Gastrocnemius medialis (tissue), 4 donors: ENCODE measurements at places on chromosomes 11 and 22.

GRCh38 chr22:33835265-33835664, 85.0 kb downstream of the LARGE1 start:
- no peak for DNase-seq
- peak overlapping the region; percentile 48 for H3K27ac ChIP-seq
- H3K4me1 ChIP-seq, result peaks cover 48% of the 10 kb centered on the region
- no peaks in the 10 kb centered on the region for H3K36me3 ChIP-seq
- no peaks in the 10 kb centered on the region for H3K27me3 ChIP-seq

DNA sequence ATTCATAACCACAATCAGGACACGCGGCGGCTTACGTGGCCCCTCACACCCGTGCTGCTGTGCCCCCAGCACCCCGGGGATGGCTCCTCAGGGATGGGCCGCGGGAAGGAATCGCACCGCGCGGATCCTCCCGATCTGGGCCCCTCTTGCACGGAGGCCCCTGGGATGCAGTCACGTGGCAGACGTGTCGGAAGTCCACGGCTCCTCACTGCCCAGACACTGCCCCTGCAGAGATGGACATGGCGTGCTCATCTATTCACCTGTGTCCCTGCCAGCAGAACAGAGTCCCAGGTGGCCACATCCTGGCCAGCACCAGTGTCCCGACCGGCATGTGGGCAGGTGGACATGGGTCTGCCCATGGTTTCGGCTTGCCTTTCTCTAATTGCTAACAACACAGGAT, 12.8 kb downstream of the MOB2 start:
- no peaks in the 10 kb centered on the region for H3K4me1 ChIP-seq
- H3K27me3 ChIP-seq, result no peaks in the 10 kb centered on the region
- no peak overlapping the region for H3K4me3 ChIP-seq
- H3K36me3 ChIP-seq, result no peaks in the 10 kb centered on the region
- no peak for DNase-seq

DNA sequence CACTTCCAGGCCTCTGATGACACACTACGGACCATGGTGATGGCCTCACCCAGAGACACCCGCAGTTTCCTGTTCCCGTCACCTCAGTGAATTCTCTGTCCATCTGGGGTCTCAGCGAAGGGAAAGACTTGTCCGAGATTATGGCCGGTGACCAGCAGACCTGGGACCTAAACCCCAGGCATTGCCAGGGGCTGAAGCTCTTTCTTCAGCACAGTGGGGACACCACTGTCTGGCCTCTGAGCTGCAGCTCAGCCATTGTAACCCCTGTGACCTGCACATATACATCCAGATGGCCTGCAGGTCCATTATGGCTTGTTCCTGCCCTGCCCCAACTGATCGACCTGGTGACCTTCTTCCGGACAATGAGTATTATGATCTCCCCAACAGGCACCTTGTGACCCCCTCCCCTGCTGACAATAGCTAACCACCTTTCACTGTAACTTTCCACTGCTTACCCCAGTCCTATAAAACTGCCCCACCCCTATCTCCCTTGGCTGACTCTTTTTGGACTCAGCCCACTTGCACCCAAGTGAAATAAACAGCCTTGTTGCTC, 22.3 kb downstream of the CBX7 start:
- H3K36me3 ChIP-seq, result peaks cover 27% of the 10 kb centered on the region
- no peak overlapping the region for H3K4me3 ChIP-seq
- no peak overlapping the region for H3K27ac ChIP-seq
- no peaks in the 10 kb centered on the region for H3K27me3 ChIP-seq

DNA sequence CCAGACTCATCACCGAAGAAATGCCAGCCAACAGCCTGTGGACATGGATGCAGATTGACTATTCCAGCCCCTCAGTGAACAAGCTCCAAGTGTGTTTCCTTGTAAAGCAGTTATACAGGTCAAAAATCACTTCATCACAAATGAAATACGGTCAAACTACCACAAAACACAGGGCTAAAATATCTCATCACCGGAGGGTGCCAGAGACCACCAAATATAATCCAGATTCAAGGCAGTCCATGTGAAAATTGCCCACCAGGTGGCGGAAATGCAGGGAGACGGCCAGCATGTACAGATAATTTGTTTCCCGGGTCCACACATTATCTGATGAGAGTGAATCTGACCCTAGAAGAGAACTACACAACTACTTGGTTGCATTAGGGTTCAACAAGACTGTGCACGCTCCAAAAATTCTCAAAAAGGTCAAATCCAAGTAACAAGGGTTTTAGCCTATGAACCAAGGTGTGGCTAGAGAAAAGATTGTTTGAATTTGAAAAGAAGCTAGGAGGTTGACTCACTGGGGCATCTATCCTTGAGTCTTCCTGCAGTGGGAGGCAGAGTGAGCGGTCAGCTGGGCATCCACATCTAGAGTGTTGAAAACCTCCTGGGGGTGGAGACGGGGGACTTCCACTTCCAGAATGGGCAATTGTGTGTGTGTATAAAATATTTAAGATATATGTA, 71.7 kb downstream of the IGLL5 start:
- H3K4me3 ChIP-seq, result no peak overlapping the region
- no peaks in the 10 kb centered on the region for H3K4me1 ChIP-seq
- H3K27ac ChIP-seq, result peak overlapping the region; percentile 50
- peaks cover 5% of the 10 kb centered on the region for H3K27me3 ChIP-seq
- no peaks in the 10 kb centered on the region for H3K36me3 ChIP-seq
- no peak for DNase-seq

DNA sequence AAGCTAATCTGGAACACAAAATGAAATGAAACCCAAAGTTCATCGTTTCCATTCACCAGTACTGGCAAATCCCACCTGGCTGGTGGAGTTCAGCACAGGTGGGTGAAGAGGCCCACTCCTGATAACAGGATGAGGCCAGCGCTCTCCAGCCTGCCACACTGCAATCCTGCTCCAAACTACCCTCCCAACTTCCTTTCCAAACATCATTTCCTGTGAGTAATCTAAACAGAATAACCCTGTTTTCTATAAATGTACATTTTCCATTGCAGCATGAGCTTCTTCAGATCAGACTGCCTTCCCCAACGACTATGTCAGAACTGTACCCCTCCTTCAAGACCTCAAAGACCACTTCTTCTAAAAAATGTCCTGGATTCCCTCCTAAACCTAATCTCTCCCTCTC, 15.9 kb upstream of the NFRKB start:
- DNase-seq, result no peak
- no peaks in the 10 kb centered on the region for H3K4me1 ChIP-seq
- no peak overlapping the region for H3K27ac ChIP-seq
- H3K27me3 ChIP-seq, result no peaks in the 10 kb centered on the region

- H3K27ac ChIP-seq, result no peak overlapping the region
- H3K36me3 ChIP-seq, result peaks cover 11% of the 10 kb centered on the region
- H3K4me1 ChIP-seq, result no peaks in the 10 kb centered on the region
- no peak overlapping the region for H3K4me3 ChIP-seq
Measured at GRCh38 chr11:118521892-118522311, 5.4 kb upstream of the TTC36 start.

- no peaks in the 10 kb centered on the region for H3K36me3 ChIP-seq
- H3K4me3 ChIP-seq, result no peak overlapping the region
- H3K27me3 ChIP-seq, result no peaks in the 10 kb centered on the region
- H3K4me1 ChIP-seq, result no peaks in the 10 kb centered on the region
Measured at GRCh38 chr11:131157678-131158077, 212.7 kb upstream of the NTM start.

DNA sequence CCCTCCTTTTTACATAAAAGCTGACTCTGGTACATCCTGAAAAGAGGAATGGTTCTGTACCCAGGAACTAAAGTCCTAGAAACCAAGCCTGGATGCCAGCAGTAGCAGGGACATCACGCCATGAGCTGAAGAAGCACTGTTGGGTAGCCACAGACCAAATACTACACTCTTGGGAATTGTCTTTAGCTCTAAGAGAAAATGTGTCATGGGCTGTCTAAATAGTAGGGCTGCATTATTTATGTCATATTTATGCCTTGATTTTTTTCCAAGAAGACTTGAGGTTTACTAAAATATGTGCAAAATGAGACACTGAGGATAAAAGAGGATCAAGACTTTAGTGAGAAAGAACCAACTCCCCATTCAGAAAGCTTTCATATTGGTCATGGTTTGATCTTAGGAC, 213.6 kb downstream of the RAB38 start:
- H3K27me3 ChIP-seq, result no peaks in the 10 kb centered on the region
- no peak overlapping the region for H3K27ac ChIP-seq
- no peaks in the 10 kb centered on the region for H3K4me1 ChIP-seq
- H3K36me3 ChIP-seq, result no peaks in the 10 kb centered on the region
- H3K4me3 ChIP-seq, result no peak overlapping the region

DNA sequence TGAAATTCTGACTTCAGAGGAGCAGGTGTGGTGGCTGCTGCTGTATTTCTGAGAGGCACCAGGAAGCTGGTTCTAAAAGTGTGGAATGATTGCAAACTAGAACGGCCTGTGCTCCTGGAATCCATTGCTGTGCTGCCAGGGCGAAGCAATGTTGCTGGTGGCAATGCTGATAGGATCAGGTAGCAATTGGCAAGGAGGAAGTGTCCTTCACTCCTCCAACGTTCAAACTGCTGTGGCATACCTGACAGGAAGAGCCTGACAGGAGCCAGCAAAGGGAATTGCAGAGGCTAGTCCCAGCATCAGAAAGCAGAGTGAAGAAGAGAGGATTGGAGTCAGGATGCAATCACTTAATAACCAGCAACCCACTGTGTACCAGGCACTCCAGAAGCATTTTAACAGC, 118.2 kb downstream of the FAR1 start:
- no peaks in the 10 kb centered on the region for H3K27me3 ChIP-seq
- H3K4me3 ChIP-seq, result no peak overlapping the region
- no peaks in the 10 kb centered on the region for H3K4me1 ChIP-seq
- DNase-seq, result no peak
- H3K36me3 ChIP-seq, result no peaks in the 10 kb centered on the region
- H3K27ac ChIP-seq, result no peak overlapping the region

DNA sequence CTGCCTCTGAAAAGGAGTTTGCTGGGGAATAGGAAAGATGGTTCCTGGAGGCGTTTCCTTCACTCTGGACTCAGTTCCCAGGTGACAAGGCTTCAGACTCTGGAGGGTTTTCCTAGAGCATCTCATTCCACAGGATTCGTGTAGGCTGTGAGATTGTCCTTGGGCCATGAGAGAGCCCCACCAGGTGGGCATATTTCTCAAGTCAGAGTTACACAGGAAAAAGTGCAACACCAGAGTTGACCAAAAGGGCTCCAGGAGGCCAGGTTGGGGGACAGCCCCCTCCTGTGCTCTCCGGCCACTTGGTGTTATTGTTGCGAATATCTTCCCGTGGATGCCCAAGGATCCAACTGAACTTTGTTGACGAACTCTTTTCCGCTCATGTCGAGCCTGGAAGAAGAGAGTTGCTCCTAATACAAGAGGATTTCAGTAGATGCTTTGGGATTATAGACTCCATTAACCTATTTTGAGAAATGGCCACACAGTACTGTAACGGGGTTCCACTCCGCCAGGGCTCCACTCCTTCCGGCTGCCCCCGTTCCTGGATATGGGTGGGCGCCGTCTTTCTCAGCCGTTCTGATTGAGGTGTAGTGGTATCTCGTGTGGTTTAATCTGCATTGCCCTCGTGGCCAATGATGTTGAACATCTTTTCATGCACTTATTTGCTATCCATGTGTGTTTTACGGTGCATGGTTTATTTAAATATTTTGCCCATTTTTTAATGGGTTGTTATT, 580.3 kb downstream of the BRD1 start:
- peaks cover 2% of the 10 kb centered on the region for H3K27me3 ChIP-seq
- no peaks in the 10 kb centered on the region for H3K4me1 ChIP-seq
- H3K4me3 ChIP-seq, result no peak overlapping the region
- no peaks in the 10 kb centered on the region for H3K36me3 ChIP-seq

- H3K27ac ChIP-seq, result peak overlapping the region; percentile 54
- no peaks in the 10 kb centered on the region for H3K36me3 ChIP-seq
- peak overlapping the region; percentile 67 for H3K4me3 ChIP-seq
- peaks cover 22% of the 10 kb centered on the region for H3K27me3 ChIP-seq
- H3K4me1 ChIP-seq, result peaks cover 4% of the 10 kb centered on the region
Measured at GRCh38 chr22:20298803-20299745, 20.8 kb downstream of the DGCR6L start.

- no peak overlapping the region for H3K27ac ChIP-seq
- DNase-seq, result no peak
- H3K27me3 ChIP-seq, result no peaks in the 10 kb centered on the region
- H3K4me1 ChIP-seq, result no peaks in the 10 kb centered on the region
Measured at GRCh38 chr11:34613552-34614056, 7.3 kb upstream of the EHF start.

DNA sequence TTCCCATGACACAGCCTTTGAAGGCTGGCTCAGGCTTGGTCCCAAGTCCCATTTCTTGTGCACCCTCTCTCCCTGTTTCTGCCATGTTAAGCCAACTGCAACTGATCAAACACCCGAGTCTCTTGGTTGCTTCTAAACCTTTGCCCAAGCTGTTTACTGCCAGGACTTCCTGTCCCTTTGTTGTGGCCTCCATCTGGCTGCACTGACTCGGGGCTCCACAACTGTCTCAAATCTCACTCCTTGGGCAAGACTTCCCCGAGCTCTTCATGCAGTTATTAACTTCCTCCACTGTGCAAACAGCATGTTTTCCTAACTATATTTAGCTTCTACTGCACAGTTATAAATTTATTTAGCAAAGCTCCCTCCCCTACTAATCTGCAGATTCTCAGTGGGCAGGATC, 4.3 kb downstream of the VPREB1 start:
- H3K36me3 ChIP-seq, result no peaks in the 10 kb centered on the region
- no peak overlapping the region for H3K27ac ChIP-seq
- no peak overlapping the region for H3K4me3 ChIP-seq
- no peaks in the 10 kb centered on the region for H3K4me1 ChIP-seq

DNA sequence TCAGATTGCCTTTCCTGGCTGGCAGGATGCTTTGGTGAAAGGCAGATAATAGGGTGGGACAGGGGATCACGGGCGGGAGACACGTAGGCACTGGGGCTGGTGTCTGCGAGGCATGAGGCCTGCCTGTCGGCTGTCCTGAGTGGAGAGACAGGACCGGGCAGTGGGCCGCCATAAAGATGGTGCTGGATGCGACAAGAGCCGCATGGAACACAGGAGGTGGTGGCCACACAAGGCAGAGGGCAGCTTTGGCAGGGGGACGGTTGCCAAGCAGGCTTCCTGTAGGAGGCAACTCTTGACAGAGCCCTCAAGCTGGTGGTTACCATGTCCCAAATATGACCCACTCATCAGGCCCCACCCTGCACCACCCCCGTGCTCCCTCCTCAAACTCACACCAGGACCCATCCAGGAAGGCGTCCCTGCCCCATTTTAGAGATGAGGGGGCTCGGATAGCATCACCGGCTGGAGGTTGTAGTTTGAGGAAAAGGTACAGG, 4.9 kb upstream of the PPARA start:
- DNase-seq, result peak; percentile 8
- no peak overlapping the region for H3K27ac ChIP-seq
- H3K4me1 ChIP-seq, result peaks cover 24% of the 10 kb centered on the region
- no peaks in the 10 kb centered on the region for H3K36me3 ChIP-seq
- H3K4me3 ChIP-seq, result no peak overlapping the region
